Stimulated activated CD4-positive, alpha-beta T cell treated with anti-CD3 and anti-CD28 coated beads, Interleukin-1b, Interleukin-23, amount 100 ng/mL, for 48 hours (primary cell): ENCODE measurements at places on chromosomes 1 and 21.

- DNase-seq, result no peak
Measured at GRCh38 chr1:236829085-236829484, 34.0 kb downstream of the MTR start.

- DNase-seq, result no peak
Measured at GRCh38 chr21:38916214-38916964, 110.7 kb downstream of the ETS2 start.

- DNase-seq, result no peak
Measured at GRCh38 chr1:158035976-158036583, 42.6 kb downstream of the KIRREL1 start.

DNA sequence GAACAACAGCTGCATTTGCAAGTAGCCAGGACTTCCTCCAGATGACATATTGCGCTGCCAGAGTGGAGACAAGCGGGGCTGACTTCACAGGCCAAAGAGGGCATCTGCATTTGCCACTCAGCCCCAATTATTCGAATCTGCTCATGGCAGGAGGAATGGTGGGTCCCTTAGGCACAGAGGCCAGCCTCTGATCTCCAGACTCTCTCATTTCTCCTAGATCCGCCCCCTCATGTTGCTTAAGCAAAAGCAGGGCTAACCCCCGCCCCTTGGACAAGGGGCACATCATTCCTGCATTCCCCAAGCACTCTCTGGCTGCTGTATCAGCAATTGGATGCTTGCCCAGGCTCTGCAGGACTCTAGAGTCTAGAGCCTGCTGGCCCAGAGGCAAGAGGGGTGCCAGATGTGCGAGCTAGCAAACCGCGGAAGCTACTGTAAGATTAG lies 262.4 kb downstream of the ST6GALNAC3 start:
- DNase-seq, result no peak

DNA sequence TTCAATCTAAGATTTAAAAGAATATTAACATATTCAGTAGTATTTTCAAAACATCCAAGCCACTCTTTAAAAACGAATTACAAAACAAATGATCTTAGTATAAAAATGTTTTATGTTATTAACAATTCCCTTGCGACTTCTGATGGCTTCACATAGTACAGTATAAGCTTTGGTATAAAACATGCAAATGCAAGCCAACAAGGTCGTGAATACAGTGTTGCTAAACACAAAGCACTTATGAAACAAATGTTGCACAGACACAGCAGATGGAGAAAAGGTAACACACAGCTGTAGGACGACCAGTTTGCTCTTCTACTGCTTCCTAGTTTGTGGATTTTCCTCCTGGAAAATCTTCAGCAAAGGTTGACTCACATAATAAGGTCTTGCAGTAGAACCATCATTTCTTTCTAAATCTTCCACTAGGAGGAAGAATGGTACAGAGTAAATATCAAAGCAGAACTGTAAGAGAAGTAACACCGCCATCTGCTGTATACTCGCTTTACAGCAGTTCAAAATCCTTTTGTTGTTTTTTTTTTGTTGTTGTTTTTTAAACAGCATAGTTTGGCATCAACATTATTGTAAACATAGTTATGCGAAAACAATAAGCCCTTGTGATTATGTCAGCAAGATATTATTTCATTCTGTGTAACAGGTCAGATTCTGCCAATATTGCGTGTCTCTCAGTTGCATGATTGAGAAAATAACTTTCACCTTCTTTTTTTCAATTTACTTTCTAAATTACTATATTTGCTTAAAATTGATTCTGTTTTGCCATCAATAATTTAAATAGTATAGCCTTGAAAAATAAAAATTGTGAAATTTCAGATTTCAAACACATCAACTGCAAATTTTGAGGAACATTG lies 69.5 kb downstream of the LHX8 start:
- DNase-seq, result no peak

- DNase-seq, result peak; percentile 47
Measured at GRCh38 chr1:180981596-180982387, 40.9 kb downstream of the STX6 start.

DNA sequence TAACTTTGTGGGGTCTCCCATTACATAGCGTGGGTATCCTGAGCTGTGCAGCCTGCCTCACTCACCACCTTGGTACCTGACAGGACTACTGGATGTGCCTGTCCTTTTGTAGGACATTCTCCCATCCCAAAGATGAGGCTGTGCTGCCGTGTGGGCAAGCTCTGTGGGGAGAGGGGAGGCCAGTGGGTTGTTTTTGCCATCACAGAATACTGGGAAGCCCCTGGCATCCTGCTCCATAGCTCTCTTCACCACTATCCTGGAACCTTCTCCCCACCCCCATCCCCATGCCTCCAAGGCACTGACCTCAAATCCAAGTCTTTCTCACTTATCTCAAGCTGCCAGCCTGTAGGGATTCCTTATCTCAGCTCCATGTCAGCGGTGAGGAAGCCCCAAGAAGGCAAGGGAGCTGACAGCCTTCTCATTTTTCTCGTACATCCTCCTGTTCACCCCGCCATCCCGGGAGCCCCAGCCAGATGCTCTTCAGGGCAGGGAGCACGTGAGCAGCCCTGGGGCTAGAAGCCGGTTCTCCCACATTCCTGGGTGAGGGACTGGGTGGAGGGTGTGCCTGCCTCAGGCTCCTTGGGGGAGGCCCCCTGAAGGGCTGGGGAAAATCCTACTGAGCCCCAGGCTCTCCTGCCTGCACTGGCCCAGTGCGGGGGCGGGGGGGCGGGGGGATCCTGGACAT lies 2.4 kb upstream of the ELF3 start:
- DNase-seq, result no peak

DNA sequence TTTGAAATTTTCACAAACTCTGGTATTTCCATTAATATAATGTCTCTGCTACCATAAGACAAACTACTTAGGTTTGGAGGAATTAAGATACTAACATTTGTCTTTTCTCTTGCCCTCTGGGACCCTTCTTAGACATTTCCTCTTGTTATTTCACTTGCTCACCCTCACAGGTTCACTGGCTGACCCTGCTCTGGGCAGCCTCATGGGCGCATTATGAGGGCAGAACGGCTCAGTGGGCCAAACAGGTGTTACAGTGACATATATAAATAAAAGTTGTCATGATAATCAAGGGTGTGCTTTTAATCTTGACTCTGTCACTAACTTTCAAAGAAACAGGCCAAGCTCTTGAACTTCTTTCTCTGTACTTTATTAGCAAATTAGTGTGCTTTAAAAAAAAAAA lies 46.5 kb downstream of the ZNHIT6 start:
- no peak for DNase-seq

DNA sequence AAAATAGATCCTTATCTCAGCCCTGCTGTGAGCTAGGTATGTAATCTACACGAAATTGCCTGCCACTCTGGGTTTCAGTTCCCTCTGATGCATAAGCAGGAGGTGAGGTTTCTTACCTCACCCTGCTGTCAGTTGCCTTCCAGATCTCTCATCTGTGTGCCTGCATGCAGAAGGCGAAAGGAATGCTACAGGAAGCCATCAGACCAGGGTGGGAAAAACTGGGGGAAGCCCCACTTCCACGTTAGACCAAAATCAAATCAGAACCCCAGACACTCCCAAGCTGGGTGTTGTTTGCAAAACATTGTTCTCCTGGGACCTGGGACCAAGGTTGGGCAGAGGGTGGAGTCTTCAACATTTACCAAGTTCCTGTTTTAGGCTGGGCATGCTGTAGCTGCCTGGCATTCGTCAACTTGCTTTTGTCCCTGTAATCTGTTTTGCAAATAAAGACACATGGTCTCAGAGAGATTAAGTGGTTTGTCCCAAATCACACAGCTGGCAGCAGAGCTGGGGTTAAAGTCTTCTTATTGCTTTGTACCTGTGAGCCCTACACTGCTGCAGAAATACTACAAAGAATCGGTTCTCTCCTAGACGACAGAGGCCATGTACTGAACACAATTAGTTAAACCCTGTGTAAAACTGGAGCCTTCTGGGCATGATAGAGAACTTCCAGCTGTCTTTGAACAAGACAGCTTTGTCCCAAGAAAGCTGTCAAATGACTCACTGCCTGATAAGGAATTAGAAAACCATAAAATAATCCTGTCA lies 389.7 kb upstream of the RUNX1 start:
- peak; percentile 20 for DNase-seq

- DNase-seq, result no peak
Measured at GRCh38 chr1:234094172-234094571, 189.7 kb downstream of the SLC35F3 start.

GRCh38 chr1:118148034-118148433 lies 37.0 kb downstream of the SPAG17 start:
- no peak for DNase-seq
